ENCODE measurements at places on chromosomes 1 and 21.

DNA sequence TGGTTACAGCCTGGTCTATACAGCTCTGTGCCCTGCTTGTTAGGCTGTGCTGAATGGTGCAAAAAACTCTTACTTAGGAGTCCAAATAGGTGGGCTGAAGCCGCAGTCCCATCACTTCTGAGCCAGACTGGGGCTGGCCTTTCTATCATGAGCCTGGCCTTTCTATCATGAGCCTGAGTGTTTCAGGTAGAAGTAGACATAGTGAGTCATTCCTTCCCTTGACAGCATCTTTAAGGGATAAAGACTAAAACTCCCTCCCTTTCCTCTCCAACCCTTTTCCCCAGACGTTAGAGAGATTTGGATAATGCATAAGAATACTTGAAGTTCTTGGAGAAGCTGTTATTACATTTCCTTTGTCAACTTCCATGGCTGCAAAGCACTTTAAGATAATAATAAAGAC is 46.5 kb upstream of the PARP1 start:
- DNase-seq, result no peak

- DNase-seq, result peak; percentile 24
Observed at GRCh38 chr1:45009956-45010854, 919 bp downstream of the HECTD3 start.

DNA sequence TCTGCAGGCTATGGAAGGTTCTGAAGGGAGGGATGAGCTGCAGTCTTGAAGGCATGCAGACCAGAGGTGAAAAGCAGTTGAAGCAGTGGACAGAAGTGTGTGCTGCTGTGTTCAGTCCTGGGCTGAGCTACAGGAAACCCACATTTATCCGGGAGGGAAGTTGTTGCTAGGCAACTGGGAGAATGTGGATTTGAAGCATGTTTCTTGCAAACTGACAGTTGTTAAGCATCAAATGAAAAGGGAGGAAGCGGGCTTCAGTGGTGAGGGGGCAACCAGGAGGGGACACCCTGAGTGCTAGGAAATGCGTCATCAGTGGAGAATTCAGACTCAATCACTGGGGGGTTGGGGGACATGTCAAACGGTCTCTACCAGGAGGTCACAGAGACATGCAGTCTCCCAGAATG is 28.7 kb downstream of the ABCA4 start:
- DNase-seq, result peak; percentile 8

DNA sequence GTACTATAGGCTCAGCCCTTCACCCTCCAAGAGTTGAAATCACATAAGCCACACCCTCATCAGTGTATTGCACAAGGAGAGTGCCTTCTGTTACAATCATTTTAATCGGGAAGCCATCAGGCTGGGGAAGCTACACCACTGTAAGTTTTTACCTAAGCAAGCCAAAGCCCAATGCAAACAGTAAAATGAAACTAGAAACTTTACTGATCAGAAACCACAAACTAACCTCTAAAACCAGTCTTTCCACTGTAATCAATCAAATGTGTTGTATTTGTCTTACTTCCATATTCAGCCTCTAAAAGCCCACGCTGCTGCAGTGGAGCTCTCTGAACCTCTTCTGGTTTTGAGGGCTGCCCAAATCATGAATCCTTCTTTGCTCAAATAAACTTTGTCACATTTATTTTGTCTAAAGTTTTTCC is 26.2 kb downstream of the CAPN8 start:
- DNase-seq, result no peak

DNA sequence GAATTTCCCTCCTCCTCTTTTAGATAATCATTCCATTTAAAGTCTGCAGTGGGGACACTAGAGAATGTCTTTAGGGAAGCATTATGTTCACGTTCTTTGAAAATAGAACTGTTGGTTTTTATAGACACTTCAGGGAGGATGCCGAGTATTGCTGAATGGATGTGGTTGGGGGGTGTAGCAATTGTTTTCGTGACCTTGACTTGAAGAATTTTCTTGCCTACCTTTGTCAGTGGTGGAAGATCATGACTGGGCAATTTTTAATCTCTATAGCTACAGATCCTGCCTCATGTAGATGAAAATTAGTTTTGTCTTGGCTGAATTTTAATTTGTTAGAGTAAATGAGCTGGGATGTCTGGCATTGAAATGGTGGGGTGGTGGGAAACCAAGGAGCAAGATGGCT is 3.8 kb downstream of the SMG7 start:
- DNase-seq, result no peak

- DNase-seq, result no peak
Observed at GRCh38 chr1:19232524-19232846, 18.8 kb downstream of the EMC1 start.

DNA sequence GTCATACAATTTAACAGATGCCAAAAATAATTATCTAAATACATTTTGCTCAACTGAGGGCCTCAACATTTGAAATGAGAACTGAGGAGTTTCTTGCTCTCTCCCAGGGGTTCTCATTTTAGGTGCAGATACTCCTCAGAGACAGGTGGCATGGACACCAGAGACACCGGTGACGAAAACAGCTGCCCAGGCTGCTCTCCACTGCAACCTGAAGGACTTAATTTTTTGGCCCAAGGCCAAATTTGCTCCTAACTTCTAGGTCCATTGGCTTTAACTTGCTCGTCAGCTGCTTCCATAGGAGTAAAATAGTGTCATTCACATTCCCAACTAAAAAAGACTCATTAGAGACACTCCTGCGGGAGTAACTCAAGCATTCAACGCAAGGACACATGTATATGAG is 87.0 kb downstream of the NRIP1 start:
- DNase-seq, result no peak

GRCh38 chr1:225418598-225418997 is 9.2 kb downstream of the LBR start:
- DNase-seq, result no peak

DNA sequence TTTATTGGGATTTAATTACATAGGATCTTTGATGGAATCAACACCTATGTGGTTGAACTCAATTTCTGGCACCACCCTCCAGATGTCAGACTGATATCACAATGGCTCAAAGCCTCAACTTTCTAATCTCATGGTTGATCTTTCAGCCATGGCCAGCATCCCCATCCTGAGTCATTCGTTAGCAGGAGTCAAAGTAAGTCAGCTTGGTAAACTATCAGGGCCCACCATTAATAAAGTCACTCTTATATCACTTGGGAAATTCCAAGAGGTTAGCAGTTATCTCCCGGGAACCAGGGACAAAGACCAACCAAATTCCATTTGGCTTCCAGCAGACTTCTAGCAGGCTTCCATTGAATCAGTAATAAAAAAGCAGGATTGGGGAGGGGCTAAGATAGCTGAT is 50.7 kb upstream of the TNFSF4 start:
- no peak for DNase-seq

All from CD4-positive, alpha-beta T cell treated with Interleukin-12 subunit alpha and Interleukin-12 subunit beta, for 1 hour (primary cell).